ENCODE measurements at places on chromosomes 2 and 18.

DNA sequence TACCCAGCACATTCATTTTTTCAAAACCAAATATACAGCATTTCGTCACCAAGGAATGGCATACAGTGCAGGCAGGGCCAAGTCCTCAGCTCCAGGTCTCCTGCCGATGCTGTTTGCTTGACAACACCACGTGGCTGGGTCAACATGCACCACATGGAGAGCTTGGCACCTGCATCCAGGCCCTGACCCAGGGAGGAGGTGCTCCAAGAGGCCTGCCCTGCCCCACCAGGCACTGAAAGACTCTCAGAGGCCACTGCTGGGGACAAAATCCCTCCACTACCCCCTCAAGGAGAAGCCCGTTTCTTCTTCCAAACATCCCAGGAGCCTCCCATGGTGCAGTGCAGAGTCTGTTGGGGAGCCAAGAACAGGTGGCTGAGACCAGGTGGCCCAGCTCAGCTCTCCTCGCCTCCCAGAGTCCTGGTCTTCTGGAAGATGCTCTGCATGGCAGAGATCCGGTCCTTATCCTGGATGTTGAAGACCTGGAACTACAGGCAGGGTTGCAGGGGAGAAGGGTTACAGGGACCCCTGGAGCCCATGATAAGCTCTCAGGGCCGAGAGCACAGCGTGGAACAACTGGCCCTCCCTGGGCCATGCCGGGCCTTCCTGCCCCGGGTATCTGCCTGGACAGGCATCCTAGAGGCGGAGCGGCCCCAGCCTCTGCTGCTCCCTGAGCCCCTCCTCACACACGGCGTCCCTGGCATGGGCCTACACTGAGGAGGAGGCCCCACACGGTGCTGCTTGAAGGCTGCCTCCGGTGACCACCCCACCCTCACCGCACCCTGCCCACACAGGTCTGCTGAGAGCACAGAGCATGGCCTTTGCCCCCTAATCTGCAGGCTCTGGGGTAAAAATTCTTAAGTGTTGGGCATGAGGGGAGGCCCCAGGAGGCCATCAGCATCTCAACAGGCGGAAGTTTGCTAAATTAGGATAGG lies 9.0 kb downstream of the MAB21L4 start:
- DNase-seq, result no peak

- DNase-seq, result no peak
Observed at GRCh38 chr2:240347949-240348500, 87.4 kb upstream of the GPC1 start.

DNA sequence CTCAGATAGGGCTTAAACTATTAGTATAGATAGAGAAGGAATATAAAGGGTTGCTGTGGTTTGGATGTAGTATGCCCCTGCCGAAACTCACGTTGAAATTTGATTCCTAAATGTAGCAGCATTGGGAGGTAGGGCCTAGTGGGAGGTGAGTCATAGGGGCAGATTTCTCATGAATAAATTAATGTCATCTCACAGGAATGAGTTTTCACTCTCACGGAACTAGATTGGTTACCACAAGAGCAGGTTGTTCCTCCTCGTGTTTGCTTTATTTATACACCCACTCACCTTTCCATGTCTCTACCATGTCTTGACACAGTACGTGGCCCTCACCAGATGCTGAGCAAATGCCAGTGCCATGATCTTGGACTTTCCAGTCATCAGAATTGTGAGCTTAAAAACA lies 218.2 kb downstream of the RBM43 start:
- DNase-seq, result peak; percentile 24

- DNase-seq, result no peak
Observed at GRCh38 chr2:197711578-197711977, 6.4 kb downstream of the MARS2 start.

- no peak for DNase-seq
Observed at GRCh38 chr2:137952586-137953129, 11.6 kb upstream of the HNMT start.

DNA sequence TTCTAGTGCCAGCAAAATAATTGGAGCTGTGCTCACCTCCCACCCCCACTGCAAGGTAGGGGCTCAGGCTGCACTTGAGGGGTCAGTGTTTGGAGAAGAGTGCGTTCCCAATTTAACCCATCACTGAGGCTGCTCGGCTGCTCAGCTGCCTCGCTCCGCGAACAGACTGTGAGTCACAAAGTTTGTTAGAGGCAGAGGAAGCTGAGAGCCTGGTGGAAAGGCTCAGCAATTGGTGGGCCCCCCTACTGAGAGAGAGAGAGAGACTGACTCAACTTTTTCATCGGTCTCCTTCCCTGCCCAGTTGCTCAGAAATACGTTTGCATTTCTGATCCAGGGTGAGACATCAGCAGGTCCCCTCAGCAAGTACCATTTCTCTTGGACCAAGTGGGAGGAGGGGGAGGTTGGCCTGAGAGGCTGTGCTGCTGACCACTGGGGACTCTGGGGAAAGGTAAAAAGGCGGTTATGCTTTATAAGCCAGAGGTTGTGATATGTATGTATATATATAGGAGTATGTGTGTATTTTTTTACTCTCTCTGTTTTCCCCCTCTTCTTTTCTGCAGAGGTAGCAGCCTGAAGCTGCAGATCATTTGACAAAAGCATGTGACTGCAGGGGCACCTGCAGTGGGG lies 1.5 kb downstream of the EFR3B start:
- no peak for DNase-seq

- peak; percentile 8 for DNase-seq
Observed at GRCh38 chr2:62343636-62344337, 147.9 kb downstream of the B3GNT2 start.

DNA sequence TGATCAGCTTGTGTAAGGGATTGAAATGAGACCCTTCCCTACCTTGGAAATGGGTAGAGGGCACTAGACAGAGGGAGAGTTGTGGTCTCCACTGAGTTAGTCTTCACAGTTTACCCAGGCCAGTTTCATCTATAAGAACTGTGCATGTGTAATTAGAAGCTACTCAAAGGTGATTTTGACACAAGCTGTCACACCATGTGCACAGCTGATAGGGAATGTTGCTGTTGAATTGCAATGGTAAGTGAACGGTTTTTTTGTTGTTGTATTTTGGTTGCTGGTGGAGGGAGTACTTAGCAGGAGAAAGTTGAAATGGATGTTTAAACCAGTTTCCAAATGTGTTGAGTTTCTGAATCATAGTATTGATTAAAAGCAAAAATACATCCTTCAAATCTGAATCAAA lies 168.9 kb downstream of the LCLAT1 start:
- no peak for DNase-seq

All from NCI-H1436 treated with DMSO at 0.1 percent for 48 hours (cell line).